ENCODE measurements at places on chromosomes 5 and 9.

DNA sequence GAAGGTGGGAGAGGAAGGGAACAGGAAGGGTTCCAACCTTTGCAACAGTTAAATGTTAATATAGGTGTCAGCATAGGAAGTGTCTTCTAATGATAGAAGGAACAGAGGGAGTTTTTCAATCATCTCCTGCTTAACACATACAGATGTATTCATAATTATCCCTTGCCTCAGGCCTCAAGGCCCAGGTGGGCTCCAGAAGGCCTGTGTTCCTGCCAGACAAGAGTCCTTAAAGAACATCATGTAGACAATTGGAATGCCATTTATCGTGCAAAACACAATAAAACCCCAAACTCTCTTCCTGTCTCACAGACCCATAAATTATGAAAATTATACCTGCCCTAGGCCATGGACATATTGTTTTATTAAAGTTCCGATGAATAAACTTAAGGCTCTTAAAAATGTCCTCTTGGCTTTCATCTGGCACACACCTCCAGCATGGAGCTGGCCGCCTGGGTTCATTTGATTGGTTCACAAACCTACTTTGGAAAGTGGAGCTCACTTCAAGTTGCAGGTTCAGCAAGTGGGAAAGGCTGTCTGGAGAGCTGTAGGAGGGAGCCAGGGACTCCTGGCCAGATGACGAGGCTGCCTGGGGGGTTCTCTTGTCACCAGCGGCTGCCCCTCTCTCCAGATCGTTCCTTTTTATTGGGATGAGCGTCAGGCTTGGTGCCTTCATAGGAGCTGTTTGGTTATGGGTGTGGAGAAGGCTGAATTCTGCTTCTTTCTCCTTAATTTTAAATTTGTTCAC, 17.5 kb downstream of the SPRY4 start:
- DNase-seq = no peak

- DNase-seq = no peak
Measured at GRCh38 chr5:178808886-178809285, 50.9 kb upstream of the ZNF354B start.

DNA sequence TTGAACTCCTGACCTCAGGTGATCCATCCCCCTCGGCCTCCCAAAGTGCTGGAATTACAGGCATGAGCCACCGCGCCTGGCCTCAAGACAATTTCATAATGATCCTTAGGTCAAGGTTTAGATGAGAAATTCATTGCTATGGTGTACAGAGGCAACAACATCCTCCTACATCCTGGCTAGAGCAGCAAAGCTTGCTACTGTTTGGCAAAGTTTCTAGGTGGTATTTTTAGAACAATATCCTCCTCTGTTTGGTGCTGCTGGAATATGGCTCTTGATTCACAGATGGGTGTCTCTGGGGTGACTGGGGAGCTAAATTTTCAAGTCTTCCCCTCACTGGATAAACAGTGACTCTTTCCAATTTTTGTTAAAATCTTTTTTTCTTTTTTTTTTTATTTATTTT, 30.6 kb downstream of the CRHBP start:
- no peak for DNase-seq

DNA sequence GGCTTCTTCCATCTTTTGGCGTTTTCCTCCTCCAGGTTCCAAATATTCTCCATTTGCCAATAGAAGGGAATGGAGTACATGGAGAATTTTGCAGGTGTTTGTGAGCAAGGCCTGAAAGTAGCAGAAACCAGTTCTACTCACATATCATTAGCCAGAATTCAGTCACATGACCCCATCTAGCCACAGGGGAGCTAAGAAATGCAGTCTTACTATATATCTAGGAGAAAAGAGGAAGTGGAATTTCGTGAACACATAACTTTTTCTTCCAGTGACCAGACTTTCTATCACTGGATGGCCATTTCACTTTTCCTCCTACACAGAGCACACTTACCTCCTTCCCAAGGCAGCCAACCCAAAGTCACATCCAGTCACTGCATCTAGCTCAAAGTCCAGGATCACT, 55.1 kb downstream of the LOX start:
- no peak for DNase-seq

GRCh38 chr5:122064992-122065391, 13.1 kb downstream of the LOX start:
- DNase-seq = no peak

- DNase-seq = no peak
Measured at GRCh38 chr9:110440796-110441195, 103.1 kb upstream of the TXNDC8 start.

DNA sequence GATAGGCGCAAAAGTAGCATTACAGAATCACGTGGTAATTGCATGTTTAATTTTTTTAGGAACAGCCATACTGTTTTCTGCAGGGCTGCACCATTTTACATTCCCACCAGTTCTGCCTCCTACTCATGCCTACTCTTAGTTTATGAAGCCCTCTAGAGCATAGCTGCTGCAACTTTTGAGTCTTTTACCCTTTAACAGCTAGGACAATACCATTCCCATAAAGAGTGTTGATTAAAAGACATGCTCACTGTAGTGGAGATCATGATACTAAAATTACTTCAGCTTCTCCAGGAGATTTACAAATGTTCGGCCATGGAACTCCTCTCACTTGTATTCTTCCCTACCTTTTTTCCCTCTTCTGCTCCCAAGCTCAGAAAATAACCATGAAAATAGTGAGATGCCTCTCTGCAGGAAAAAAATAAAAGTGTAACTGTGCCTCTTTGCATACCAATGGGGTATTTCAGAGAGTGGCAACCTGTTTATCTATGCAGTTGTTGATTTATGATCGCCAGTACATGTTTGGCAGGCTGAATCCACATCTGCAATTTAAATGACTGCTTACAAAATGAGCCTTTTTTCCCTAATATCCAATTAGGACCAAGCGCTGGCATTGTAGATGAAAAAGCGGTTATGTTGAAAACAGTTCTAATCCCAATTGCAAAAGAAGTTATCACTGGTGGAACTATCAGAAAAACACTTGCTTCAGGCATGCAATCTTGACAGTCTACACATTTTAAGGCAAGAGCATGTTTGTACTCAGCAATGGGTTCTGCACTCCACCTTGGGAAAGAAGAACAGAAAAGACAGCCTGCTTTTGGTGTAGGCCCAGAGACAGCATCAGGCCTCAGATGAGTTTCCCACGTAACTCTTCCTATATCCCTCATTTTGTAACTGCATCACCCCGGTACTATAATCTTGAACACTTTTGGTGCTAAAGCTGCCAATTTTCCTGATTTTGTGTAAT, 131.1 kb downstream of the ADAMTSL1 start:
- no peak for DNase-seq

GRCh38 chr5:37045703-37046102, 169.1 kb downstream of the NIPBL start:
- DNase-seq = no peak

DNA sequence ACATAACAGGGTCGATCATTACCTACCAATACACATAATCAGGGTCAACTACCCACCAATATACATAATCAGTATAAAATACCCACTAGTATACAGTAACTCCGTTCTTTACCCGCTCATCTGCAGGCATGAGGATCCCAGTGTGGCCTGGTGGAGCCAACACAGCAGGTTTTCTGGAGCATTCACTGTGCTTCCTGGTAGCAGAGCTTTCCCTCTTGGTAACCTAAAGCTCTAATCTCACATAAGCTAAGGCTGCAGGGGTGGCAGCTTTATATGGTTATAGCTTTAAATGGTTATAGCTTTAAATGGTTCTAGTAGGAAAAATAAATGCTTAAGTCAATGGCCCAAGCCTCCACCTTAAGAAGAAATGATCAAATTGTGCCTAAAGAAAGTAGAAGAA, 11.9 kb downstream of the LCN1 start:
- no peak for DNase-seq

GRCh38 chr5:142872795-142873194, 102.6 kb downstream of the ARHGAP26 start:
- DNase-seq = no peak

DNA sequence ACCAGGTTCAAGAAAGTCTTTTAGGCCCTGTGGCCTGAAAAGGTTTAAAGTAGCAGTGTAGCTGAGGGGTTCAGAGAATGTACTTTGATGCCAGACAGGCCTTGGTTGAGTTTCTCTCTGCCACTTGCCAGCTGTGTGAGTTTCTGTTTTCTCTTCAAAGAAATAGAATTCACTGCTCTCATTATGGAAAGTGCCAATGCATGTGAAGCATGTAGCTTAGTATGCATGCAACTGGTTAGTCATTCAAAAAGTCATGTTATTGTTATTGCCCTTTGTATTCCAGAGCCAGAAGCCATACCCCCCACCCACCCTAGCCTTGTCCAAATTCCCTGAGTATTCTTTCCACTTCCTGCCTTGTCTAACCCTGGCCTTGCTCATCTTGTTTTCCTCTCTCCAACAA, 101.7 kb downstream of the ADRB2 start:
- no peak for DNase-seq

DNA sequence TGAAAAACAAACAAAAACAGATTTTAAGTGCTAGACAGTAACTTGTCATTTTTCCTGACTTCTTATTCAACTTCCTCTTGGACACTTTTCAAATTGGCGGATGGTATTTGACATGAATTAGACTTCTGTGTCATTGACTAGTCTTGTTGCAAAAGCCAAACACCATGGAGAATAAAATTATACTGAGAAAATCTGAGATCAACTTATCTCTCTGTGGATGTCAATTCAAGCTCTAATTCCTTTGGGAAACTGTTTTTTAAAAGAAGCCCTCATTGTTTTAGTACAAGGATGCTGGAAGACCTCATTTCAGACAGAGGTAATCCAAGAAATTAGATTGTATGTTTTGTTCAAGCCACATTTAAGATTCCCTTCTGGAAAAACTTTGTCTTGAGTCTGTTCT, 831.0 kb downstream of the SEMA5A start:
- no peak for DNase-seq

DNA sequence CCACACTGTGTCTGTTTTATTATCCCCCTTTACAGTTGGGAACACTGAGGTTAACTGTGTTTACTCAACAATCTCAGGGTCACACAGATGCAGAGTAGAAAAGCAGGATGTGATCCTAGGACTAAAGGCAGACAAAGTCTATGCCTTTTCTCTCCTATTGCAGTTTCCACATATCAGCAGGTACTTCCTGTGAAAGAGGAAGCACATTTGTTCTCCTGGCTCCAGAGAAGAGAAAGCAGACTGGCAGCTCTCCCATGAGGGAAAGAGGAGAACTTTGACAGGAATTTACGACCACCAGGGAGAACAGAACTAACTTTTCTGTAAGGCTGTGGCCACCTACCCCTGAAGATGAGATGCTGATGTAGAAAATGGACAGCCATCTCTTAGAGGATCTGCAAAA, 84.2 kb upstream of the TNC start:
- no peak for DNase-seq

GRCh38 chr5:36230151-36230790, 11.5 kb downstream of the NADK2 start:
- DNase-seq = no peak

DNA sequence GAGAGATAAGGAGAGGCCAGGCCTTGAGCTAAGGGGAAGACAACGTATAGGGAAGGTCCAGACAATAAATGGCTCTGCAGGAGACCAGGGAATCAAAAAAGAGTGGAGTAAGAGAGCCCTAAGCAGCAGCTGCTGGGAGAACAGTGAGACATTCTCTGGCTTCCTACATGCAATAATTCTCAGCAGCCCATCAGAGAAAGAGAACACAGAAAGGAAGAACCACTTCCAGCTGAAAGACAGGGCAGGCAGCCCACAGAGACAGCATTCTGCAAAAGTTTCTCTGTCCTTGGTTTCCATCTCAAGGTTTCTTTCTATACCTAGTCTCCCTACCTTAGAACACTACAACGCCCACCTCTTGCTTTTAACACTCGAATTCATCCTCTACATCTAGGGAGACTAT, 189.9 kb downstream of the DEPDC1B start:
- DNase-seq = no peak
